ENCODE measurements at places on chromosomes 5 and 9. TPM values are rescaled to one million over a fixed set of nuclear protein-coding genes. Genes with fewer than 3 reads are reported as not detected.

ADAMTS12 gene
- 1.2 TPM for total RNA-seq

CCNJL gene
- total RNA-seq = 13.2 TPM

ANXA2R gene
- 8.0 TPM for total RNA-seq

SMIM32 gene
- total RNA-seq = 0.37 TPM

CHSY3 gene
- total RNA-seq = 1.1 TPM

FBN2 gene
- total RNA-seq = 0.22 TPM

NIPAL4 gene
- 3.2 TPM for total RNA-seq

MYOT gene
- not detected for total RNA-seq

FAM163B gene
- not detected for total RNA-seq

PRR16 gene
- 1.5 TPM for total RNA-seq

SMC5 gene
- total RNA-seq = 28.6 TPM

NKD2 gene
- 0.47 TPM for total RNA-seq

PCDHB2 gene
- not detected for total RNA-seq

CXCL14 gene
- not detected for total RNA-seq

KIAA1958 gene
- 10.5 TPM for total RNA-seq

LYSMD3 gene
- 27.2 TPM for total RNA-seq
